CD4-positive, alpha-beta T cell treated with Interleukin-17A for 1 hour (primary cell): ENCODE measurements at places on chromosomes 4 and X.

DNA sequence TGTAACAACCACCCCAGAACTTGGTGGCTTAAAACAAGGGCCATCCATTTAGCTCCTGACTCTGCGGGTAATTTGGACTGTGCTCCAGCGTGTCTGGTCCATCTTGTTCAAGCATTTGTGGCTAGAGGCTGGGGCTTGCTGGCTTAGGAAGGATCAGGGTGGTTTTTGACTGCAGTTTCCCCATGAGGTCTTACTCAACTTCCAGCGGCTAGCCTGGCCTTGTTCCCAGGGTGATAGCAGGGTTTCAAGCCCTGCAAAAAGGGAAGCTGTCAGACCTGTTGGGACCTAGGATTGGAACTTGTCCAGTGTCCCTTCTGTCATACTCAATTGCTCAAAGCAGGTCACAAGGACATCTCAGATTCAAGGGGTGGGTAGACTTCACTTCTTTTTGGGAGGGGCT, 205.9 kb downstream of the STIM2 start:
- DNase-seq: no peak

DNA sequence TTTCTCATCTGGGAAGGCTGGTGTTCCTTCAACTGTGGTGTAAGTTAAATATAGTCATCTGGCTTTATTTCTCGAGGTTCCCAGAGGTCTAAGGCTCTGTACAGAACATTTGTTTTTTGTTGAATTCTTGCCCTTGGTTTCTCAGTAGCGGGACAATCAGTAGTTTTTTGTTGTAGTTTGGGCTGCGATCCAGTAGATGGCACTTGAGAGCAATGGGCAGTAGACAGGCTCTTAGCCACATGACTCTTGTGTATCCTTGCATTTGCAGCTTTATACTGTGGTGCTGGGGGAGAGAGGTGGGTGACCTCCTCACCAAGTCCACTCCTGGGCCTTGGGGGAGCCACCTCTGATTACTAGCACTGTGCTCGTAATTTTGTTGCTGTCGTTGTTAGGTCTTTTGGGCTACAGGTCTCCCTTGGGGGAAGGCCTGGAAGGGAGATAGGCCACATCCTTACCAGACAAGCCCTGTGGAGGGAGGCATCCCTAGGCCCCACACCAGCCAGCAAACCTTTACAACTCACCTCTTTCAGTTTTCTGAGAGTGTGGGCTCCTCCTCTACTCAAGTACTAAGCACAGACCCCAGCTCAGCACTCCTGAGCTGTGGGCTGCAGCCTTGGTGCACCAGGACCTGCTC, 8.1 kb downstream of the ETDB start:
- peak; percentile 52 for DNase-seq

- DNase-seq: no peak
These were observed 95.7 kb downstream of the SPANXN4 start for GRCh38 chrX:143121477-143121876.

- no peak for DNase-seq
These were observed 214.2 kb downstream of the RELL1 start for GRCh38 chr4:37471971-37472370.

DNA sequence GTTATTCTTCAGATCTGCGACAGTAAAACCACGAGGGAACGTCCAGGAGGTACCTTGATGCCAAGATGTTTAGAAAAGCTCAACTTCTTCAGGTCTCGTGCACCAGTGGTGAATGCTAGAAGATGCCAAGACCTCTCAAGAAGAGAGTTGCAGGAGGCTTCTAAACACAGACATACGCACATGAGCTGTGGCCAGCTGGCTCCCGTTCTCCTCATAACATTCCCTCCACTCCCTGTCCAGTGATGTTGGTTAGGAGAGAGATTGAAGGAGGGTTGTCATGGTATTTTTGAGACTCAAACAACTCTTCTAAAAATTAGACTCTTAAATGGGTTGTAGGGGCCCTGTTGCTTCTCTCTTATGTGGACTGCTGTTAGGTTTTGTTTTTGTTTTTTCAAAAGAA, 184.3 kb downstream of the QDPR start:
- no peak for DNase-seq

GRCh38 chr4:17997129-17997528, 24.4 kb downstream of the LCORL start:
- DNase-seq: no peak

DNA sequence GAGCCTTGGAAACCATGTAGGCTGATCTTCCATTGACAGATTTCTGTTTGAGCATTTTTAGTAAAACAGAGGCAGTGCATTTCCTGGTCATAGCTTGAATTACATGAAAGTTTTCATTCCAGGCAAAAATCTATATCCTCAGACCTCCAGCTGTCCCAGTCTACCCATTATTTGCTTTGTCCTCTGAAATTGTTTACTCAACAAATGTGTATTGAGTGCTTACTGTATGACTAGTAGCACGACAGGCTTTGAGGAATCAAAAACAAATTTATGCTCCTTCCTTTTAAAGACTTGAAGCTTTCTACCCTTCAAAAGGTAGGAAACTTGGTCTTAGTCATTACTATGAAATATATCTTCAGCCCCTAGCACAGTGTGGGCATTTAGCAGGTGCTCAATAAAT, 307.9 kb upstream of the IGFBP7 start:
- no peak for DNase-seq

DNA sequence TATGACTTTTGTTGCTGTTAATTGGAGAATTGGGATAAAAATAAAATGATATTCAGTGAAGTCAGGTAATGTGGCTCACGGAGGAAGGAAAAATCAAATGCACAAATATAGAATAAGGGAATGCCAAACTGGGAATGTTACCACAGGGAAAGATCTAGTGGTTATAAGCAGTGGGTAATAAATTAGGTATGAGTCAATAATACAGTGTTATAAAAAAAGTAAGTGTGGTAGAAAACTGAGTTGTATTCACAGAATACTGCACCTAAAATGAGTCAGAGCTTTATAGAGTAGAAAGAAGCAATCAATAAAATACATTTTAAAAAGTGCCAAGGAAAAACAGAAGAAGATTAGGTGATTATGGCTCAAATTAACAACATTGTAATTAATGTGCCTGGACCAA, 34.5 kb downstream of the INTS12 start:
- no peak for DNase-seq

DNA sequence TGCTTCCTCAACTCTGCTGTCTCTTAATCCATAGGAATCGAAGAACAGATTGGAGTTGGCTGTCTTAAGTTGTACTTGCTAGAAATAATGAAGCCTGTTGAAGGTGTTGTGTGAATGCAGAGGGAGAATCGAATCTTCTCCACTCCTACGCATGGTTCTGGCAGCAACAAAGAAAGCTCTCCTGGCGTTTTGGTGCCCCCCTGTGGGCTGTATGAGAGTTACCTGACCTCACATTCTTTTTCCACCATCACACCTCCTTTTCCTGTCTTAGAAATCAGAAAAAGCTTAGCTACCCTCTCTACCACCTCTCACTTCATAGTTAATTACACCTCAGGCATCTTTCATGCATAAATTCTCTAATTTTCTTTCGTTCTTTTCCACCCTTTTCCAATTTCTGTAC, 16.3 kb downstream of the KLF8 start:
- DNase-seq: peak; percentile 63

DNA sequence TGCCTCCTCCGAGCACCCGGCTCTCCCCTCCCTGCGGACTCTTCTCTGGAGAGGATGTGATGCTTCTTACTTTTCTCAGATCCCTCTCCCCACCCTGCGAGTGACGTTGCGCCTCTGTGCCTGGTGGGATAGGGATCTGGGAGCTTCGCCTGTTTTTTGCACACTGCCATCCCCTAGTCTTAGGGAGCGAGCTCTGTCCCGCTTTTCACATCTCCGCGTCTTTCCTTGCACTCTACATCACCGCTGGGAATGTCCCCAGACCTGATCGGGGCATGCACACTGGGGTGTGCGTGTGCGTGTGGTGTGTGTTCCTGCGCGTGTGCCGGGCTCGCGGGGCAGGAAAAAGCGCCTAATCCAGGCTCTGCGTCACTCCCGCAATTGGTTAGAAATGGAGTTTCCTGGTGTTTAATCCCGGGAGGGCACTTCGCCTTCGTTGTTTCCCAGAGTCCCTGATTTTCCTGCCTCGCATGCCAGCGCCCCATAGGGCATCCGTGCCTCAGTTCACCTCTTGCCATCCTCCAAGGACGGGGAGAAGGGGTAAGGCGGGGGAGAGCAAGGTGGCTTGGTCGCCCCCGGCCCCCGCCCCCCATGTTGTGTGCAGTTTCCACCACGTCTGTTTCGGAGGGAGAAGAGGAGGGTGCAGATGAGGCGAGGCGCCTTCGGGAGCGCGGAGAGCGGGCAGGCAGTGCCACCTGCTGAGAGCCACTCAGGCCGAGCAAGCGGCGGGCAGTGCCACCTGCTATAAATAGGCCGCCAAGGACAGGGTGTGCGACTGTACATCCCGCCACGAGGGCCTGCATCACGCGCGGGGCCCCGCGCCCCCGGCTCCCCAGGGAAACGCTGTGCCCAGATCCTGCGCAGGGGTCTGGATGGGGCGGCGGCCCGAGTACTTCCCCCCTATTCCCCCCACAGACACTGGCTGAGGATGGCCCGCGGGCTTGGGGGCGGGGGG, 759 bp upstream of the TBC1D1 start:
- DNase-seq: peak; percentile 31

GRCh38 chr4:55609393-55609866, 17.4 kb upstream of the PDCL2 start:
- no peak for DNase-seq

- no peak for DNase-seq
These were observed 332.6 kb downstream of the ARHGAP10 start for GRCh38 chr4:148064451-148064850.

DNA sequence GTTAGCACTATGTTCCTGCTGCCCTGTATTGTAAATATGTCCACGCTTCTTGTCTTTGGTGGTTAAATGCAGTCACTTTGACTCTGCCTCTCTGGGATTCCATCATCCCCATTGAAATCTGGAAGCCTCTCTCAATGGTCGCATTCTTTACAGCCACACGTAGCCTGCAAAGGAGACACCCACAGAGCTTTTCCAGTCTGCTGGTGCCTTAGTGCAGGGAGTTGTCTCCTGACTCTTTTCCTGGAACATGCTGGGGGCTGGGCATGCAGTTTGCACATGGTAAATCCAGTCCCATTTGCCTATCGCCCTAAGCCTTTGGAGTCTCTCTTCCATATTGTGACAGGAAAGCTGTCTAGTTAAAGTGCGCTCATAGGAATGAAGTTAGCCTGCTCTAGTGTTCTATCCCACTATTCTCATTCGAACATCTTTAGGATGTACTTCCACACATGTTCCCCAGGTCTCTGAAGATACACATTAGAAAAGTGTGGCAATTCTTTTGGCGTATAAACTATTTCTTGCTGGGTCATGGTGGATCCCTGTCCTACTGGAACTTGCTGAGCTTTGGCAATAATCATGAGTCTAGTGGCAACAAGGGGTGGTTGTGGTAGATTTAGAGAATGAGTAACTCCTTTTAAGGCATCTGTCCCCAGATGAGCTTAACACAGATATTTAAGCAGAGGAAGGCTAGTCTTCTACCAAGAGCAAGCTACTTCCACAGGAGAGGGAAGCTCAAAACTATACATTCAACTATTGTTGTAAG, 33.7 kb downstream of the COQ2 start:
- no peak for DNase-seq

GRCh38 chr4:18138076-18138665, 116.6 kb upstream of the LCORL start:
- no peak for DNase-seq

DNA sequence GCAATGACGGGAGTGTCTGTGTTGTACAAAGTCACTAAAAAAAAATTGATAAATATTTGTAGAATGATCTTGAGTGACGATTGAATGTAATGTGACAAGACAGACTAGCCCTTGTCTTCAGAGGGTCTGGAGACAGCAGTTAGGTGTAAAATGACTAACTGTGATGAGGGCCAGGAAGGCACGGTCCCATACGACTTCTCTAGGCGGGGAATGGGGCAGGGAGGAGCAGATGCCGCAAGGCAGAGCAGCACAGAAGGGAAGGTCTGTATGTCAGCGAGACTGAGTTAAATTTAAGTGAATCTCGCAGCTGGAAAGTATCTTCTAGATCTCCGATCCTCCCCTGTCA, 405 bp downstream of the CENPE start:
- no peak for DNase-seq

- no peak for DNase-seq
These were observed 17.9 kb upstream of the CXCL11 start for GRCh38 chr4:76053730-76054129.

- DNase-seq: no peak
These were observed 7.4 kb downstream of the SLC9B1 start for GRCh38 chr4:103012060-103012459.

DNA sequence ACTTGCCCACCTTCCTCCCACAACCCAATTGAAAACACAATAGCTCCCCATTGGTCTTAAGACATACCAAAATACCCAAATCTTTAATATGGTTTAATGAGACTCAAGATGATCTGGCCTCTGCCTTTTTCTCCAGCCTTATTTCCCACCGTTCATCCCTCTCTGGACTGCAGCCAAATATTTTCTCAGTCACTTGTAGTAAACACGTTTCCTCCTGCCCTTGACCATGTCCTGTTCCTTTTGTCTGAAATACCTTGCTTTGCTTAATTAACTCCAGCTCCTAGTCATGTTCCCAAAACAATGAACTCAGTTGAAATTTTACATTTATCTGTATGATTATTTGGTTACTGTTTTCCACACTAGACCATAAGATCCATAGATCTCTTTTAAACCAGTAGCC, 8.4 kb upstream of the NUP54 start:
- no peak for DNase-seq

- no peak for DNase-seq
These were observed 74.0 kb upstream of the OGT start for GRCh38 chrX:71458866-71459265.

DNA sequence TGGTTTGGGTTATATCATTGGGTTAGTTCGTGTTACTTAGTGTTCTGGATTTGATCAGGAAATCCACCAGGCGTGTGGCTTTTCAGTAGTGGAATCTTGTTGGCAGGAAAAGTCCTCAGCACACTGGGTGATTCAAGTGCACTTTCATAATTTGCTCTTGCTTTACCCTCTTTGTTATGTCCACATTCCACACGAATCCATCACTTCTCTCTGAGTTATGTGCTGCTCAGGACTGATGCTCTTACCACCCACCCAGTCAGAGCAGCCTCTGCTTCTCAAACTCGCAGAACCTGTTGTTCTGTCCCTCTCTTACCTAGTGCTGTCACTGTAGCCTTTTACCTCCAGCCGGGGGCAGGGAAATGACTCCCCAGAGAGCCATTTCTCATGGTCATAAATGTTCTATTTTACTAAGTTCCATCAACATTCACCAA, 37.2 kb upstream of the SCRG1 start:
- DNase-seq: no peak

- DNase-seq: no peak
These were observed 12.7 kb downstream of the ART3 start for GRCh38 chr4:76087007-76087769.

GRCh38 chr4:126616795-126617194, 1016.0 kb upstream of the INTU start:
- no peak for DNase-seq

DNA sequence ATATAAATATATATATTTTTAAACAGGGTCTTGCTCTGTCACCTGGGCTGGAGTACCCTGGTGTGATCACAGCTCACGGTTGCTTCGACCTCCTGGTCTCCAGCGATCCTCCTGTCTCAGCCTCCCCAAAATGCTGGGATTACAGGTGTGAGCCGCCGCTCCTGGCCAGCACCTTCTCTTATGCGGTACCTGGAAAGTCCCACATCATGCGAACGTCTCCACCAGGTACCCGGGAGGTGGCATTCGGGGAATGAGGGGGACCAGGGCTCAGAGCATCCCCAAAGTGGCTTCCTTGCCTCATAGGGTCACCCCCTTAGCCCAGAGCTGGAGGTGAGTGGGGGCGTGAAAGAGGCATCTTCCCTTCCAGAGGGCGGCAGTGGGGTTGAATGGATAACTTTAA, 84.0 kb upstream of the PPP2R3B start:
- no peak for DNase-seq
